Omental fat pad (tissue), 4 donors: ENCODE measurements at places on chromosomes 4 and X.

GRCh38 chrX:107724653-107725052, 50.9 kb downstream of the TSC22D3 start:
- no peak for DNase-seq

GRCh38 chr4:988726-989721, 2.2 kb downstream of the IDUA start:
- DNase-seq: no peak

GRCh38 chrX:40644821-40645358, 2.5 kb downstream of the CXorf38 start:
- DNase-seq: no peak

DNA sequence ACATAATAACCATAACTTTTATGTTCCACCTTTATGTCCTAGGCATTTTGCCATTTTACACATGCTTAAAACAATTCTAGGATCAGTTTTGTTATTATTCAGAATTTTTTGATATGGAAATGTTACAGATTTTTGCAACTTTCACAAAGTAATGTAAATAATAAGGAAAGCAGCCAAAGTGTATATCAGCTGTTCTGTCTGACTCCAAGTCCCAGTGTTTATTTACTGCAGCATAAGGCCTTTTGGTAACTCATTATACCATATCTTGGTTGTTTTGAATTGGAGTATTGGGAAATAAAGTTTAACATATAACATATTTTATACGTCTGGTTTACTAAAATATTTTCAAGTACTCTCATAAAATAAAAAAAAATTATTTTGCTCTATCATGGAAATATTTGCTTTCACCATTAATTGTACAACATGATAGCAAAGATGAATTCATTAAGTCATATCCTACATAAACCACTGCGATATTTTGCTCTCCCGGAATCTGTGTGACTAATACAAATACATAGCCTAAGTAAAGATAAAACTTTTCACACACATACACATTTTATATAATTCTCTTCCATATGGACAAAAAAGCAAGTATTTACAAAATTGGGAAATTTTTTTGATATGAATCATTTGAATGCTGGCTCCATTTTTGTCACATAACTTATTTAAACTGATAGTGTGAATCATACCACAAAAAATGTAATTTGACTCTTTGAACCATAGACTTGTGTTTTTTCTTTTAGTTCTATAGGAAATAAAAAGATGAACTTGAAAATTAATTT, 399.0 kb downstream of the PABPC4L start:
- DNase-seq: no peak

- no peak for DNase-seq
These were observed 304.1 kb downstream of the CHIC1 start for GRCh38 chrX:73867144-73867543.

DNA sequence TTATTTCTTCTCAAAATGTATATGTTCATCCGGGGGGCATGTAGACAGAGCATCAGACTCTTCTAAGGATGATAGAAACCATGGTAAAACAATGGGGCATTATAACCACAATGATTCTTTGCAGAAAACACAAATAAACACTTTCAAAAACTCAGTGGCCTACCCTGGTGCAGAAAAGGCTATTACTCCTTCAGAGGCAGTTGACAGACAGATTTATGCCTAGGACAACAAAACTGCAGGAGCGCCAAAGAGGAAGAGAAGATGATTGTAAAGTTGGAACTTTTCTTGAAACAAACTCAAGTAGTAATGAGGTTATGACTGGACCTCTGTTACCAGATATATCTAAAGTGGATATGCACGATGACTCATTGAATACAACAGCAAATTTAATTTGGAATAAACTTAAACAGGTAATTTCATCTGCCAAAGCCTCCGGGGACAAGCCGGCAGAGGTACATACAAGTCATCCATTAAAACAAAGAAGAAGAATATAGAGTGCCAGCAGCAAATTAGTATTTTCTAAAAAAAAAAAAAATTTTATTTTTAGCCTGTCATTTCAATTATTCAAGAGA, 1068.4 kb upstream of the INTU start:
- no peak for DNase-seq

DNA sequence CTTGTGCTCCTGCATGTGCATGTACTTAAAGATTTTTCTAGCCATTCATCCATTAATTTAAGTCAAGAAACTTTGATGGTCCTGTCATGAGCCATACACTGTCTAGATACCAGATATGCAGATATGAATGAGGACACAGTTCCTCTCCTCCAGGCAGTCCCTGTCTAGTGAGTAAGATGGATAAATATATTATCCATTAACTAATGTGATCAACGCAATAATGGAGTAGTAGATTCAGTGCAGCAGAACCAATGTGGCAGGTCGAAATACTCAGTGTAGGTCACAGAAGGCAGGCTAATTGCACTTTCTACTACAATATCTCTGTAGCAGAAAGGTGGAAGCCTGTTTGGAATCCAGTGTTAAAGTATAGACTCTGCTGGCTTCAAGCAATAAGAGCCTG, 112.5 kb downstream of the PCDH7 start:
- DNase-seq: no peak
